Body of pancreas (tissue), 4 donors: ENCODE measurements at places on chromosomes 5 and 9.

GRCh38 chr9:34413231-34413852, 36.6 kb upstream of the MYORG start:
- DNase-seq, result no peak

GRCh38 chr5:1180841-1181271, 20.5 kb upstream of the SLC6A19 start:
- no peak for DNase-seq

- no peak for DNase-seq
These were observed 188.7 kb downstream of the ROR2 start for GRCh38 chr9:91761362-91761761.

- DNase-seq, result no peak
These were observed 451.8 kb upstream of the PTGER4 start for GRCh38 chr5:40227931-40228330.

- DNase-seq, result peak; percentile 33
These were observed 1.2 kb downstream of the ROR2 start for GRCh38 chr9:91948597-91949391.
